Retina (tissue), 1 donor: ENCODE measurements at places on chromosomes 1 and 21.

DNA sequence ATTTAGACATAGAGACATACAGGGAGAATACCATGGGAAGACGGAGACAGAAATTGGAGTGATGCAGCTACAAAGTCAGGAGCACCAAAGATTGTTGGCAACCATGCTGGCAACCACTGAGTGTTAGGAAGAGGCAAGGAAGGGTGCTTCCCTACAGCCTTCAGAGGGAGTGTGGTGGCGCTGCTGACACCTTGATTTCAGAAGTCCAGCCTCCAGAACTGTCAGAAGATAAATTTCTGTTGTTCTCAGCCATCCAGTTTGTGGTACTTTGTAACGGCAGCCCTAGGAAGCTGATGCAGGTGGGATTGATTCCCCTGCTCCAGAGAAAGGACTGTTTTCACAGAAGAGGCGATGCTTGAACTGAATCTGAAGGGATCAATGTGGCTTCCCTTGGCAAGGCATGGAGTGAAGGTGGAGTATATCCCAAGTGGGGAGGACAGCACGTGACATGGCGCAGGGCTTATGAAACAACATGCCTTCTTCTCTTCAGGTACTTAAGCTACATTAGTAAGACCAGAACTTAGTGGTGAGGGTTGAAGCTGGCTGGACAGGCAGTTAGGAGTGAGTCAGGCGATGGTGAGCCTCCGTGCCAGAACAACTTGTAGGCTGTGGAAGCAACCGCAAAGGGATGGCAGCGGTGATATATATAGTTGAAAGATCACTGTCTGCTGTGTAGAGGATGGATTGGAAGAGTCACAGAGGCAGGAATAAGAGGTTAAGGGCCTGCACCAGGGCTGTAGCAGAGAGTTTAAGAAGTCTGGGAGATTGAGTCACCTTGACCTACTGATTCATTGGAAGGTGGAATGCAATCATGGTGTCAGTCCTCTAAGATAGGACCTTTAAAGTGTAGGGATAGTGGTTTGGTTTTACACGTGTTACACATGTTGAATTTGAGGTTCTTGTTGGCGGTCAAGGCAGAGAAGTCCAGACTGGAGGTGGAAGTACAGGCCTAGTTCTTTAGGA lies 2.1 kb downstream of the LEPR start:
- DNase-seq = no peak

- DNase-seq = peak; percentile 61
These were observed 89.8 kb downstream of the ADSS2 start for GRCh38 chr1:244361764-244362473.

DNA sequence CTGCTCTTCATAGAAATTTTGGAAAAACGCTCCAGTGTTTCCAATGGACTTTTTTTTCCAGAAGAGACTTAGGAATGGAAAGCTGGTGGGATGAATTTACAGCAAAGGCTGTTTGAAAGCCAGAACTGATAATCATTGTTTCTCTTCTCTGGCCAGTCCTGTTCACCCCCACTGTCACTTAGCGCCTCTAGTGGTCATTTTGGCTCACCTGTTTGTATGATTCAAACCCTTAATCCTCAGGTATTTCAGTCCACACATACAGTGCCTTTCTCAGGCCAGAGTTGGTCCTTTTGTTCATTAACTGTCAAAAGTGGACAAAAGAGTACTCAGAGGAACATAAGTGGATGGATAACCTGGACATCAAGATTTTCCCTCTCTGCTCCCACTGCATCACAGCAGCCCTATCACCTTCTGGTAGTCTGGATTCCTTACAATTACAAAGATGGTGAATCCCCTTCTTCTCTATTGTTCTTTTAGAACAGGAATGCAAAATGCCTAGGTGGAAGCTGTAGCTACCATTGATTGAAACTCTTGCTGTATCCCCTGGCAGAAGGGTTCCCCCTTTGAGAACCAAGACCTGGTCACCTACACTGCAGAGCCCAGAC lies 177.6 kb upstream of the OLFM3 start:
- no peak for DNase-seq

- no peak for DNase-seq
These were observed 5.2 kb upstream of the SOD1 start for GRCh38 chr21:31654340-31654739.

- no peak for DNase-seq
These were observed 194.8 kb downstream of the EIF4G3 start for GRCh38 chr1:20981915-20982314.

DNA sequence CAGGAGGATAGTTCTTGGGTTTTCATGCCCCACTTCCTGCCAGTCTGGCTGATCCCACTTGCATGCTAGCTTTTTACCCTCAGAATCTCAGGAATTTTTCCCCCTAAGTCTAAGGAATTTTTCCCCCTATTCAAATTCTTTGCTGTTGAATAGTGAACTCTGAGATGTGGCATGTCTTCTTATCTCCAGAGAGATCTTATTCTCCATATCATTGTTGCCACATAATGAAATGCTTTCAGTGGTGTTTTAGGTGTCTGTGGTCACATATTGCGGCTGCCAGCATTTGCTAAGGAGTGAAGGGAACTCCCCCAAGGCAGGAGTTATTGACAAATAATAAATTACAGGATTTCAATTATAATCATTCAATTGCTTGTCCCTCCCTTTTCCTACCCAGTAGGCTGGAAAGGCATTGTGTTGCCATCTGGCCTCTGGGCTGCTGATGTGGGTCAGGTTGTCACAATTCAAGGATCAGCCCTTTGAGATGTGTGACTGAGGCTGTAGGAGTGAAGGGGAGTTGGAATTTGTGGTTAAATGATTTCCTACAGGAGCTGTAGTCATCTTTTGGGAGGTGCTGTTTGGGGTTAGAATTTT lies 3.9 kb upstream of the FLG start:
- DNase-seq = peak; percentile 51

DNA sequence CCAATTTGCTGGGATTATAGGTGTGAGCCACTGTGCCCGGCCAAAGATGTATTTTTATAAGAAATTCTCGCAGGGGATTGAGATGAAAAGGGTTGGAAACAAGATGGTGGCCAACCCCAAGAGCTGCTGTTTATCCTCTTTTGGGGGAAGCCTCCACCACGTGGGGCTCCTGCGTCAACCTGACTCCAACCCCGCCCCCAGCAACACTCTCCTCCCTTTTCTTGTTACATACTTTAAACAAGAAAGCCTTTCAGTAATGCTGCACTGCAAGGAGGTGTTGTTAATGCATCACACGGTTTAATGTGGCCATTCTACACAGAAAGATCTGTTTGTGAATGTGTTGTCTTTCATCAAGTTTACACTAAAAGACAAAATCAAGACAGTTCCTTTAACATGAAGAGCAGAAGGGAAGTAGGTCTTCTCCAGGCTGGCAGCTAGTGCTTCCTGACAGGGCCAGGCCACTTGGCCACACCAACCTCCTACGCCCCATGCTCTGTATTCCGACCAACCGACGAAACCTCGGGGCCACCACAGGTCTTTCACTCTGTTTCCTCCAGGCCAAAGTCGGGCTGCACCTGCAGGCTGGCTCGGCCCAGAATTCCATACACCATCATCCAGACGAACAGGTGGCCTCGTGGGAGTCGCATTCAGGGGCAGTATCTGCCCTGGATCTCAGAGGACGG lies 25.9 kb downstream of the C2CD2 start:
- no peak for DNase-seq

DNA sequence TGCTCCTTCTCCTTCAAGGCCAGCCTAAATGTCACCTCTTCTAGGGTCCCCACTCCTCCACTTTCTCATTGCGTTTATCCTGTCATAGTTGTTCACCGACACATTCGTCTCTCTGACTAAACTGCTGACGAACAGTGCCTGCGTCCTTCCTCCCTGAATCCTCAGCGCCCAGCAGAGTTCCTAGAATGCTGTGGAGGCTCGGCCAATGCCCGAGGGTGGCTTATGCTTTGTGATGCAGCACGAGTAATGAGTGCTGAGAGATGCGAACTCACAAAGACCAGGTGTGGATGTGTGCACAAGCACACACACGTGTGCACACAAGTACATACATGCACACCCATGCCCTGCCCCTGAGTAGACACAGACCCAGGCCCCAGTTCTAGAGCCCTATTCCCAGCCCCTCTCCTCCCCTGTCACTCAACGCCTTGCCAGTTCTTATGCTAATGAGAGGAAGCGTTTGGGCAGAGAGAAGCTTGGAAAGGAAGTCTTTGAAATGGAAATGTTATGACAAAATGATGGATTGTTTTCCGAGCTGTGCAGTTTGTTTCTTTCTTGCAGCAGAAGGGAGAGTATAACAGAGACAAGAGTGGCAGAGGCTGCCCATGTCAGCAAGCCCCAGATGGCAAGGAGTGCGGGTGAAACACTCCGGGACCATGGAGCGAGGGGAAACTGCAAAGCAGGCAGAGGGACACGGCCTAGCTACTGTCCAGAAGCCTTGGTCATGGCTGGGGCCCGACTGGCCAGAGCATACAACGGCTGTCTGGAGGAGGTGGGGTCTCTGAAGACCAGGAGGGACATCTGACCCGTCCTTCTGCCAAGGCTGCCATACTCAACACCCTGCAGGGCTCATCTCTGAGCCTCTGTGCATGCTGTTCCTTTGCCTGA lies 24.2 kb downstream of the KCNA10 start:
- DNase-seq = no peak

- DNase-seq = peak; percentile 74
These were observed 87.9 kb upstream of the PAPPA2 start for GRCh38 chr1:176374967-176375569.

DNA sequence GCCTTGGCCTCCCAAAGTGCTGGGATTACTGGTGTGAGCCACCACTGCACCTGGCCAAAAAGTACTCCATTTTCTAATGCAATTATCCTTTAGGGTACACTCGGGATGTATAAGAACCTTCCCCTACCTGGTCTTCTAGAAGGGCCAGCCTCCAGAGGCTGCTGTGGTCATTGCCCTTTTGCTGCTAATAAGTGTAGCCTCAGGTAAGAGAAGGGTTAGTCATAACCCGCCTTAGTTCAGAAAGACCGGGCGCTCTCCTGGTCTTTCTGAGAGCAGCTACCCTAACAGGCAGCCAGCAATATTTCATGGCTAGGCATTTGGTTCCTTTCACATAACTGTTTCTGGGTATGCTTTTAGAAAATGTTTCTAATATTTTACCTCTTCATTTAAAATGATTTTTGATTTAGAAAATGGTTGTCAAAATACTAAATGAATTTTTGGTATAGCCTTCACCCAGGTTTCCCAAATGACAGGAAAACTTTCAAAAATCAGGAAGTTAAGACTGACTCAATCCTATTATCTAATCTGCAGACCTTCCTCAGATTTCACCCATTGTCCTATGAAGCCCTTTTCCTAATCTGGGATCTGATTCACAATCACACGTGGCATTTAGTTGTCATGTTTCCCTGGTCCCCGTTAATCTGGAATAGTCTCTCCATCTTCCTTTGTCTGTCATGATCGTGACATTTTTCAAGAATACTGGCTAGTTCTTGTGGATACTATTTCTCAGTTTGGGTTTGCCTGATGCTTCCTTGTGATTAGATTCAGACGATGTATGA lies 479.0 kb downstream of the SIPA1L2 start:
- no peak for DNase-seq

DNA sequence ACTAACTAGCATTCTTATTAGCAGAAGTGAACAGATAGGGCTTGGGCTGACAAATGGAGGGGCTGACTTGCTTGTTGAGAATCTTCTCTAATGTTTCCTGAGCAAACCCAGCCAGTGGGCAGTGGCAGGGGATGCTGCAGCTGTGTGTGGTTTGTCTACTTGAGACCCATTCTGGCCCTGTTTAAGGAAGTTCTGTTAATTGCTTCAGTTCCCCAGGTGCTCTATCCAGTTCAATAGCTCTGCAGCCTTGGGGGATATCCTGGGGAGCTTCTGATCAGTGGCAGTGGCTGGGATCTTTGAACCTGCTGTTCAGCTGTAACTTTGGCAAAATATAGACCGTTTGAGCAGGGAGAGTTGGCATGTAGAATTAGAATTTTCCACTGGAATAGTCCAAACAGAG lies 137.4 kb downstream of the ZNF326 start:
- no peak for DNase-seq

DNA sequence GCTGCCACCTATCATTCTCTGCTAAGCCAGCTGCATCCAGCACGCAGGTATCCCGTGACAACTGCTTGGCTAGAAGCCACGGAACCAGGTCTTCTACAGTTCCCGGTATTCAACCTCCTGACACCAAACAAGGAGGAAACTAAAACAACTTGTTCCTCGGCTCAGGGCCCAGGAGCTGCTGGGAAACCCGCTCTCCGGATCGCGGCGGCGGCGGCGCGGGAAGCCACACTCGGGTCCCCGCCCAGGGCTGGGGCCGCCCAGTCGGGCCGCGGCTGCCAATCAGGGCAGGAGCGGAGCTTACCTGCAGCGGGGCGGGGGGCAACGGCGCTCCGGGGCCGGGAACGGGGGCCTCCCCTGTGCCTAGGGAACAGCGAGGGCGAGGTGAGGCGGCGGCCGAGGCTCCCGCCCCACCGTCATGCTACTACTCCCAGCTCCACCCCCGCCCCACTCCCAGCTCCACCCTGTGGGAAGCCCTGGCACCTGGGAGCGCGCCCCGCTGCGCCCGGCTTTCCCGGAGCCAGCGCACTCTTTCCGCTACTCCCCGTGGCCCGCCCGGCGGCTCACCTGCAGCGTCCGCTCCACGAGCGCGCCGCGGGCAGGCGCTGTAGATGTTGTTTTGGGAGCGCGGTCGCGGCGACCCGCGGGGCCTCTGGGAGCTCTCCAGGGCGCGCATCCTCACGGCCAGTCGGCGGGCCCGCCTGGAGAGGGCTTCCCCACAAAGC lies 12.1 kb downstream of the IL24 start:
- peak; percentile 63 for DNase-seq

GRCh38 chr1:70504176-70504820 lies 93.2 kb downstream of the CTH start:
- DNase-seq = no peak

GRCh38 chr1:214022229-214022791 lies 34.5 kb downstream of the PROX1 start:
- DNase-seq = no peak

- no peak for DNase-seq
These were observed 36.7 kb downstream of the ATP2B4 start for GRCh38 chr1:203663294-203663693.

- DNase-seq = no peak
These were observed 108.8 kb downstream of the KIAA0319L start for GRCh38 chr1:35448344-35448801.

- no peak for DNase-seq
These were observed 1.5 kb upstream of the ACADM start for GRCh38 chr1:75722966-75723365.

- no peak for DNase-seq
These were observed 208.5 kb upstream of the PROX1 start for GRCh38 chr1:213779228-213779627.

- DNase-seq = no peak
These were observed 34.5 kb upstream of the SERBP1 start for GRCh38 chr1:67464746-67465145.

- DNase-seq = peak; percentile 52
These were observed 33.2 kb upstream of the FAM163A start for GRCh38 chr1:179709841-179710329.

DNA sequence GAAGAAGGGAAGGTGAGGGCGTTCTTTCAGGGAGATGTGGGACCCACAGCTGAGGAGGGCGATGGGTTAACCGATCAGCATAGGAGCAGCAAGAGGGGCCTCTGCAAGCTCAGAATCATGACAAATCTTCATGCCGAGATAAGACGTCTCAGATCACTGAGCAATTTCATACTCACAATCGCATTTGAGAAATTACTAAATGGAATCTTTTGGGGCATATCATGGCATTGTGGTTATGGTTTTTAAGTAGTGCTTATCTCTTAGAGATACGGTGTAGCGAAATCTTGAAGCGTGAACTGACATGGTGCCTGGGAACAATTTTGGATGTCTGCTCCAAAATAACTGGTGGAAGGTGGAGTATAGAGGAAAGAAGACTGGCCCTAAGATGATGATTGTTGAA lies 6.2 kb downstream of the TNNT2 start:
- no peak for DNase-seq
